ENCODE measurements at places on chromosomes 3 and 15.

- DNase-seq: no peak
Measured at GRCh38 chr3:197196192-197196591, 102.2 kb downstream of the DLG1 start.

- no peak for DNase-seq
Measured at GRCh38 chr3:195076981-195077610, 193.9 kb downstream of the XXYLT1 start.

DNA sequence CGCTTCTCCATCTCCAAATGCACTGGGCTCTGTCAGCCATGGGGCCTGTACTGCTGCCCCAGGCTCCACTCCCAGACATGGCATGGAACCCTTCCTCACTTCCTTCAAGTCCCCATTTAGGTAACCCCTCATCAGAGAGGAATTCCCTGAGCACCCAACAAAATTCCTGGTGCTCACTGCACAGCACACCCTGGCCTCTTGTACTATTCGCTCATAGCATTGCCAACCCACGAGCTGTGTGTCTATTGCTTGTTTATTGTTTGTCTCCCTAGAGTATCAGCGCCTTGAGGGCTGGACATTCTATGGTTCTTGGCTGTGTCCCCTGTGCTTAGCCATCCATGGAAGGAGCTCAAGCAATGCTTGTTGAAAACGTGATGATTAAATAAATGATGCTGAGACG, 46.1 kb upstream of the SLCO2A1 start:
- DNase-seq: no peak

DNA sequence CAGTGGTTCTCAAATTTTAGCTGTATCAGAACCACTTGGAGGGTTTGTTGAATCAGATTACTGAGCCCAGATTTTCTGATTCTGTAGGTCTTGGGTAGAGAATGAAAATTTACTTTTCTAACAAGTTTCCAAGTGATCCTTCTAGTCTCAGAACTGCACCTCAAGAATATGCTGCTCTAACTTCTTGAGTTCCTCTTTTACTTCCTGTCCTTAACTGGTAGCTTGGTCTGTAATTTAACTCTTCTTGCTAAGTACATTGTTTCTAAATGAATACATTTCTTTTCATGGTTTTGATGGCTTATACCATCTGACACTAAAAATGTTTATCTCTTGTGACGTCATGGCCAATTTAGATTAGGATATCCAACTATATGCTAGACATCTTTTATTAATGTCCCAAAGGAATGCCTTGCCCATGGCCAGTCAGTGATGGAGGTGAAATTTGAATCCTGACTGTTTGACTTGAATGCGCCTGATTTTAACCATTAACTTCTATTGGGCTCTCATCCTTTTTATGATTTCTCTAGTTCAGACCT, 262.6 kb upstream of the NAALADL2 start:
- no peak for DNase-seq

- no peak for DNase-seq
Measured at GRCh38 chr15:50687302-50687902, 805 bp upstream of the TRPM7 start.

DNA sequence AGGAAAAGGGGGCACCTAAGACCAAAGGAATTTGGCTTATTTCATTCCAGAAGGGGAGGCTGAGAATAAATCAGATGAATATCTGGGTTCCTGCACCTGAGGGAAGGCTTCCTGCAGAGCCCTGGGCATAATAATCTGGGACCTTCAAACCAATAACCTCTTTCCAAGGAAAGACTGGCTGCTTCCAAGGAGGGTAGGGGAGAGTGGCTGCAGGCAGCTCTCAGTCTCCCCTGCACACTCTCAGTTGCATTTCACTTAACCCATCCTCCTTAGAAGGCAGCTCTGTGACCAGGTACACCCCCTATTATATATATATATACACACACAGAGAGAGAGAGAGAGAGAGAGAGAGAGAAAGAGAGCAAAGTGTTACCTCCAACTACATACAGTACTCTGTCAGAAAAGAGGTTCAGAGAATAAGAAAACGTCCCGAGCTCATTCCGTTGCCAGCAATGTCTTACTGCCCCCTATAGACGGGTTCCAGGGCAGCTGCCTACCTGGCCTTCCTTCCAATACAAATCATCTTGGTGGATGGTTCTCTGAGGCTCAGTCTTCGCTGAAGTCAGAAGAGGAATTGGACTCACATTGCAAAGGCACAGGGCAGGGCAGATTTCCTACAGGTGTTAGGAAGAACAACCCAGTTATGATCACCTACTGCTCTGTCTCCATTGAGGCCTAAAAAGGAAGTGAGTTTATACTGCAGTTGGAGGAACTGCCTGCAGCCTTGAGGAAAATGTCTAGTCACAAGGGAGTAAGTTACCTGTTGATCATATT, 26.1 kb downstream of the CAPN3 start:
- no peak for DNase-seq

DNA sequence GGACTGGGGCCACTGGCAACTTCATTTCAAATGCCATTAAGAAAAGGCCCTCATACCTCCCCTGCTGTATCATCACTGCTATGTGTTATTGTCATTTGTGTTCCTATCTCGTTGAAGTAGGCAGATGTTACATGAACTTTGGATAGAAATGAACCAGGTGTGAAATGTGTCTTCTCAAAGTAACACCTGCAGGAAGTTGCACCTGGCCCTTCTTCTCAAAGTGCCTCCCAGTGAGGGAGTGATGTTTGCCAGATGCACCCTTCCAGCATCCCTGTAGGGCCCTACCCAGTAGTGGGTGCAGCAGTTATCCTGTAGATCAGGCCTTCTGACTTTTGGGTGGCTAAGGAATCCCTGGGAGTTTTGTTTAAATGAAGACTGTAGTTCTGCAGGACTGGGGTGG, 197.7 kb upstream of the CTNNB1 start:
- no peak for DNase-seq

DNA sequence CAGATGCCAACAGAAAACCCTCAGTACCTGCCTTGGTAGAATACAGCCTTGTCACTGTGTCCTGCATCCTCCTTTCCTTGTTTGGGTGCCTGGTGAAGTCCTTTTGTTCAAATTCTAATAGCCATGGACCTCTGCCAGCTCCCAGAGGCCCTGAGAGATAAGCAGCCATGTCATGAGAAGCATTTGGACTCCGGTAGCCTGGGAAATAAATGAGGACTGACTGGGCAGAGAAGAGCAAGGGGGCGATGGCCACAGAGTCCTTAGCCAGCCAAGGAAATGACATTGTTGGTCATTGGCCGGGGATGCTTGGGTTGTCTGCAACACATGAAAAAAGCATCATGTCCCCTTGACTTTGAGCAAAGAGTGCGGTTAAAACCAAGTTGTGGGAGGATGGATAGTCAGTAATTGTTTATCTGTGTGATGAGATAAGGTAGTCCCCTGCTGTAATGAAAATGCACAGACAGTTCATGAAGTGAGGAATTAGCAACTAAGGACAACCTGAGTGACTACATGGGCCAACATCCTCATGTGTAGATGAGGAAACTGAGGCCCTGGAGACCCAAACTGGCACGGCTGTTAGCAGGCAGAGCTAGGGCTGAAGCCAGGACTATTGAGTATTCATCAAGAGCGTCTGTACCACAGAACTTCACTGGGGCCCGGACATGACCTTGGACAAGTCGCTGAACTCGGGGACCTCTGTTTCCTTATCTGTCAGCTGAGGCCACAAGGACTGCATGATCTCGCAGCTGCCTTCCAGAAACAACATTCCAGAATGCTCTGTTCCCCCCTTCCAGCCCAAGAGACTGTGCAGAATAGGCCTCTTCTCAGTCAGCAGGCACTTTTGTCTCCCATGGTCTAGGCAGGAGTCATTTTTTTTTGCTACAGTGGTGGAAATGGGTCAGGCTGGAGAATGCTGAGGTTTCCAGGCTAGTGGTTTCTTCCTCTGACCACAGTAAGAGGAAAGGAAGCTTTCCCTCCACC, 90.5 kb upstream of the CTDSPL start:
- no peak for DNase-seq

DNA sequence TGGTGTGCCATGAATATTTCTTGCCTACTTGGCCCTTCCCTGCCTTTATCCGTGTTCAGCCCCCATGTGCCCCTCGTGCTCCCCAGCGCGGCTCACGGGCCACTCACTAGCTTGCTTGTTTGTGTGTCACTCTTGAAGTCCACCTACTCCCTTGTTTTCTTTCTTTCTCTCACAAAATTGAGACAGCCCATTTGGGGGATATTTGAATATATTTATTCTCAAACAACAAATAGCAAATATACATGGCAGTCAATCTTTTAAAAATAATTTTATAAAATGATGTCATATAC, 82.2 kb downstream of the PLXNA1 start:
- no peak for DNase-seq

- no peak for DNase-seq
Measured at GRCh38 chr3:41627477-41628087, 334.3 kb downstream of the ULK4 start.

- DNase-seq: no peak
Measured at GRCh38 chr15:62929000-62929357, 113.6 kb upstream of the TPM1 start.

DNA sequence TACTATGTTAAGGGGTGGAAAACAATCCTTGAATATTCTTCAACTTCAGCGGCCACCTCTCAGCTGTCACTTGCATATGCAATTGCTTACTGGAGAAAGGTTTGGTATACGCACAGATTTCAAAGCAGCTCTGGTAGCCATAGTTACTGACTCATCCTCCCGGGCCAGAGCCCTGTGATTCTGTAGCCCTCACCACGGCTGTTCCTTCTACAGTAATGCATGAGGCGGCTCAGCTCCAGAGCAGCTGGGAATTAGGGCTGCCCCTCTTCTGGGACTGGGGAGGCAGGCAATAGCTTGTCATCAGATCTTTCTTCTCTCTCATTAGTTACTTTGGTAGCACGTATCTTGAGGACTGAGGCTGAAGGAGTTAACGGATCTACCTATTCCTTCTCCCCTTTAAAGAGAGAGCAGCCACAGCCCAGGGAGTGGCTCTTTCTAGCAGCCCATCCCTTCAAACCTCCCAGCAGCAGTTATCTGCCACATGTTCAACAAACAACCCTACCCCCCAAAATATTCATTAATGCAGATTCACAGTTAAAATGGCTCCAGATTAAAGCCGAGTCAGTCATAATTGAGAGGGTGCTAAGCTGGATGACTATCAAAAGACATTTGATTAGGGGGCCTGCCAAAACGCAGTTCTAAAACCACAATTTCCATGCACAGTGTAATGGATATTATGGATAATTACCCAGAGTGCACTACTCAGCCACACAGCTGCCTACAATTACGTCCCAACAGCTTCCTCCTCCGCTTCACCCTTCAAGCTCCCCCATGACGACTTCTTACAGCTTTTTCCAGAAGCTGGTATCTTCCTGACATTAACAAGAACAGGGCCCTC, 54.7 kb downstream of the ETV5 start:
- DNase-seq: no peak

DNA sequence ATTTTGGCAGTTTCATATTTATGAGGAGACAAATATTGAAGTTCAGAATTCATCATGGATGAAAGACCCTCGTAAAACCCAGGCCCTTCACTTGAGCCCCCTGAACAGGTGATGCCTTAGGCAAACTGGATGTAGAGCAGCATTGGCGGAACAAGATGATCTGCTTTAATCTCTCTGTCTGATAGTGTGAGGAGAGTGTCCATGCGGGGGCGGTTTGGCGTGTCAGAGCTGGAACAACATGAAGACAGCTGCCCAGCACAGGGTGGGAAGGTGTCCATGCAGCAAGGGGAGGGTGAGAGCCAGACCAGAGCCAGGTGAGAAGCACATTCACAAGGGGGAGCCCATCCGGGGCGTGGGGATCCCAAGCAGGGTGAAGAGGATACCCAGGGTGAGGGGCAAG, 31.8 kb upstream of the ANP32A start:
- DNase-seq: no peak

DNA sequence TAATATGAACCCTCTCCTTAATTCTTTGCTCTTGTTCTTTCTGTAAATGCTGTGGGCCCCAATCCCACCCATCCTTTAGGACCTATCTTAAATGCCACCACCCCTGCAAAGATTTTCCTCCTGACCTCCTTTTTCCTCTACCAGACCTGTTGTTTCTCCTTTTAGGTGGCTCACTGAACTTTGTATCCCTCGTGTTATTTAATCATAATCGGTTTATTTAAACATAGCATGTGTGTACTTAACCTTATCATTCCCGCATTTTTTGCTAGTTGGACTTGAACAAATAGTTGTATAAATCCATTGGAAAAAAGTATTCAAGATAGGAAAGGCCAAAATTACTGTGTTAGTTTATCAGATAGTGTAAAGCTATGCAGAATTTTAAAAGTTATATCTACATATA, 988 bp upstream of the NFKBIZ start:
- no peak for DNase-seq

GRCh38 chr3:10560060-10560861, 54.9 kb upstream of the ATP2B2 start:
- DNase-seq: no peak

GRCh38 chr3:85783291-85783690, 824.5 kb downstream of the CADM2 start:
- no peak for DNase-seq

DNA sequence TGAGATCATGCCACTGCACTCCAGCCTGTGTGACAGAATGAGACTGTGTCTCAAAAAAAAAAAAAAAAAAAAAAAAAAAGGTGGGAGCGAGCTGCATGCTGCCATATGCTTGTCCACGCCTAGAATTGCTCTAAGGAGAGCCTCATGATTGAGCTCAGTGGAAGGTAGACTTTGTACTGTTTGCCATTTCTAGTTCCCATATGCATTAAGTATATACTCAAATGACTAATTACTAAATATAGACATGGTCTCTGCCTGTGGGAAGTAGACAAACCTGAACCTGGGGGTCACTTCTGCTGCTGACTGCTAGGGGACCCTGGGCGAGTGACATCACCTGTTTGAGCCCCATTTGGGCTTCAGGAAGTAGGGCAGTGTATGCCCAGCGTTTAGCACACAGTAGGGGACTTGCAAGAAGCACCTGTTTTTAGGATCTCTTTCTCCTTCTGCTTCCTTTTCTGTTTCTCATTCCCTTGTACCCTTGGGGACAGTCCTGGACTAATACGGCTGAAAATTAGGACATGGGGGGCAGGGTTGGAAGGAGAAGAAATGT, 27.2 kb downstream of the PRKCD start:
- no peak for DNase-seq

DNA sequence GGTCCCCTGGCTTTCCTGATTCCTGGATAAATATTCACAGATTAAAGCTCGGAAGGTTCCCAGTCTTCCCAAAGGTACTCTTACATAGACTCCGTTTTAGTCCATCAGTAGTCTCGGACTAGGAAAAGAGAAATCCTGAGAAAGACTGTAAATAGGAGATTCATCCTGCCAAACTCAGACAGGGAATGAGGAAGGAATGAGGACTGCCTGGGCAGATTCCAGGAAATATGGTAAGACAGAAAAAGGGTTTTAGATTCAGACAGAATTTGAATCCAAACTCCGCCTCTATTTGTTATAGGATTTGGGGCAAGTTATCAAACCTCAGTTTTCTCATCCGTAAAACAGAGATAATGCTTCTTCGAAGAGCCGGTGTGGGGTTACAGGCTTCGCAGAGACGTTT, 77.8 kb upstream of the VGLL4 start:
- no peak for DNase-seq

DNA sequence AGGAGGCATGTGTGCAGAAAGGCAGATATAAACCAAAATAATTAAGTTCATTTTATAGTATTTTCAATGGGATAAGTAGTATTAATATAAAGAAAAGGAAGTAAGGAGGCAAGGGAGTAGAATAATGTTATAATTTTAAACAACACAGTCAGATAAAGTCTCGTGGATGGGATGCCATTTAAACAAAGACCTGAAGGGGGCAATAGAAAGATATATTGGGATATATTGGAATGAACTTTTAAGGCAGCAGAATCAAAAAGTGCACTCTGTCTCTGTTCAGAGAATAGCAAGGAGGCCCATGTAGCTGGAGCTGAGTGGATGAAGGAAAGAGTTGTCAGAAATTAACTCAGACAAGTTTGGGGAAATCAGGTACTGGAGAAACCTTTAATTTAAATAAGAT, 158.7 kb downstream of the CGGBP1 start:
- DNase-seq: no peak
